Fibroblast of skin of right biceps (primary cell): ENCODE measurements at places on chromosomes 1 and 21.

DNA sequence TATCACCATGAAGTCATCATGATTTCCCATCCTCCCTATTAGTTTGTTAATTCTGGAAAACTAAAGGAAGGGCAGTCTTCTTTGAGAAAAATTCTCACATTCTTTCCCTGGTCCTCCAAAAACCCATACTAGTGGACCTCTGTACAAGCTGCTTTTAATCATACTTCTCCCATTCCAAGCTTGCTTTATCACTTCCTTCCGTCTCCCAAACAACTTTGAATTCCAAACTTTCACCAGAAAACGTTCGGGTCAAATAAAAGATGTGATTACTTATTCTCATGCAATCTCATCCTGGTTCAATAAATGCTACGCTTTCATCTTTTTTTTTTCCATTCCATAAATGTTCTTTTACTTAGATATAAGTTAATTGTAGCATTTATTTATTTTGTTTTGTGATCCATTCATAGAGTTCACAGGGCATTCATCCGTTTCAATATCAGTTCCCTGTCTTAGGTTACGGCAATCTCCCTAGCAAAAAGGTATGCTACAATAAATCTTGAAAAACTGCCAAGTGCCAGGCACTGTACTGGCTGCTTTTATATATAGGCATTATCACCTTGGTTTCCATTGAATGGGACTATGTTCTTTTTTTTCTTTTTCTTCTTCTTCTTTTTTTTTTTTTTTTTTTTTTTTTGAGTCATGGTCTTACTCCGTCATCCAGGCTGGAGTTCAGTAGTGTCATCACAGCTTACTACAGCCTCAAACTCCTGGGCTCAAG is 100.2 kb upstream of the GREM2 start:
- DNase-seq, result peak; percentile 88

DNA sequence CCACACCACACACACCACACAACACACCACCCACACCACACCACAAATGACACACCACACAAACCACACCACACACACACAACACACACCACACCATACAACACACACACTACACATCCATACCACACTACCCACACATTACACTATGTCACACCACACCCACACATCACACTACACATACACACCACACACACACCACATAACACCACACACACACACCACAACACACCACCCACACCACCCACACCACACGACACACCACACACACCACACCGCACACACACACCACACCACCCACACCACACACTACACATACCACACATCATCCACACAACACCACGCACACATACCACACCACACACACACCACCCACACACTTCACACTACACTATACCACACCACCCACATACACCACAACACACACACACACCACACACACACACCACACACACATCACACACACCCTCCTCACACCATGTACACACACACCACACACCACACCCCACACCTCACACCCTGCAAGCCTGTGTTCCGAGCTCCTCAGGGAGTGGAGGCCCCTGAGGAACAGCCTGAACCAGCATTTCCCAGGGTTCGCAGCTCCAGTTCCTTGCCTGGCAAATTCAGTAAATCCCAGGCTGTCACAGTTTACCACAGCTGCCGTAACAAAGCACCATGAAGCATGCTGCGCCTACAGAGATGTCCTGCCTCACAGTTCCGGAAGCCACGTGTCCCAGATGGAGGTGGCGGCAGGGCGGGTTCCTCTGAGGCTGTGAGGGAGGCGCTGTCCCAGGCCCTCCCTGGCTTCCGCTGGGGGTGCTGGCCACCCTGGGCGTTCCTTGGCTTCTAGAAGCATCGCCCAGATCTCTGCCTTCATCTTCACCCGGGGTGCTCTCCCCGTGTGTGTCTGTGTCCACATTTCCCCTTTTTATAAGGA is 69.8 kb upstream of the ATP5PO start:
- no peak for DNase-seq

DNA sequence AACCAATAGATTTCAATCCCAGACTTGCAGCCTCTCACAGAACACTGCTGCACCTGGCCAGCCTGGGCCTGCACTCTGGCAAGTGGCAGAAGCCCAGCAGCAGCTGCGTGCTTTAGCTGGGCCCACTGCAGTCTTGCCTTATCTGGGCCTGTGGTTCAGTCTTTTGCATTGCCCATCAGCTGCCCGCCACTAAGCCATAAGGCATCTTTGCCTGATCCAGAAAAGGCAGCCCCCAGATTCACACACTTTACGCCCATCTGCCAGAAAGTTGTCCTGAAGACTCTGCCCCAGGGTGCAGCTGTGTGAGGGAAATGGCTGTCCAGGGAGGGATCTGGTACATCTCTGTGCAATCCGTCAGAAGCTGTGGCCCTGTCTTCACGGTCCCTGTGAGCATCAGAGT is 217.0 kb downstream of the DNAH14 start:
- no peak for DNase-seq

GRCh38 chr1:79042117-79042516 is 35.6 kb upstream of the ADGRL4 start:
- peak; percentile 83 for DNase-seq

DNA sequence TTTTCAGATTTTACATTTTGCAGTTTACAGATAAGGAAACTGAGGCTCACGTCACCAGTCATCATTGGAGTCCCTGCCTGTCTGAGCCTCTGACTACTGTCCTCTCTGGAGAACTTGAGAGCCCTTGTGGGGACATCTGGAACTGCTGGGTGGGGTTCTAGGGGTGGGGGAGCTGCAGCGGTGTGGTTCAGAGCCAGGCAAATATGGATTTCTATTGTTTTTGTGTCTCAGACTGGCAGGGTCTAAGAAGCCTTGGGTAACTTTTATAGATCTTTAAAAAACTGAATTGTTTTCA is 46.9 kb downstream of the IER5 start:
- DNase-seq, result peak; percentile 74

- peak; percentile 61 for DNase-seq
These were observed 219.5 kb downstream of the HLX start for GRCh38 chr1:221098471-221099405.

DNA sequence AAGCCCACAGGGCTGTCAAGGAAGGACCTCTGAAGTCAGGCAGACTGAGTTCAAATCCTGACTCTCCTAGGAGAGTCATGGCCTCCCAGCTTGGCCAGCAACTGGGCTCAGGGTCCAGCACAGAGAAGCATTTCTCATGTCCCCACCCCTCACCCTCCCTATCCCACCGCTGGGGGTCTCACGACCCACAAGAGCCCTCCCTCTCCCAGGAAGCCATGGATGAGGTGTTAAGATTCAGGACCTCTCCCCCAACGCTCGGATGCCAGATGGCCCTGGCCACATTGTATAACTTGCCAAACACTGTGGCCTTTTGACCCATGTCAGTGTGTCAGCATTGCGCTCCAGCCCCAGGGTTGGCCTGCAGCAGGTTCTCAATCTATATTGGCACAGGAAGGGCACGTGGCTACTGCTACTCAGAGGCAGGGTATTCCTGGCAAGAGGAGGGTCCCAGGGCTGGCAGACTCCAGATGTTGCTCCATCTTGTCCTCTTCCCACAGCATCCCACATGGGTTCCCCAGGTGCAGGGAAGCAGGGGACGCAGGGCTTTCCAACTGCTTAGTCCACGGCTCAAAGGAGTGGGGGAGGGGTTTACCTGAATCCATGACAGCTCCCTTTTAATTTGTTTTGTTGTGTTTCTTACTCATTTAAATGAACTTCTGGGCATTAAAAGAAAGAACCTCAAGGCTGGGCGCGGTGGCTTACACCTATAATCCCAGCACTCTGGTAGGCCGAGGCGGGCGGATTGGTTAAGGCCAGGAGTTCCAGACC is 10.5 kb downstream of the SLC2A1 start:
- no peak for DNase-seq

- DNase-seq, result peak; percentile 92
These were observed 21.8 kb downstream of the MIS18A start for GRCh38 chr21:32256873-32257620.

DNA sequence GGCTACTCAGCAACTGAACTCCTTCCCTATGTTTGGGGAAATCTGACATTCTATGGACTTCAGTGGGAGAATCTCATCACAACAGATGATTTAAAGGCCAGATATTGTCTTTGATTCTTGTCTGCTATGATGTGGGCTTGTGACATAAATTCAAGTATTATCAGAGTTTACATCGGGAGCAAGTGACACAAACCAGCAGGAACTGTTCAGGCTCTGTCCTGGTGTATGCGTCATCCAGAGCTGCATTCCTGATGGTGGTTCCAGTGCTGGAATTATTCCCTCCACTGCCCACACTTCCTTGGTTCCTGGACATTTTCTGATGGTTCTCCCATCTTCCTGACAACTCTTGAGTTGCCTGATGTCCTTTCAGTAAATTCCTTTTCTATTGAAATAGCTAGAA is 10.8 kb upstream of the LSM10 start:
- peak; percentile 56 for DNase-seq

GRCh38 chr1:222390181-222390580 is 157.7 kb downstream of the HHIPL2 start:
- DNase-seq, result peak; percentile 81

DNA sequence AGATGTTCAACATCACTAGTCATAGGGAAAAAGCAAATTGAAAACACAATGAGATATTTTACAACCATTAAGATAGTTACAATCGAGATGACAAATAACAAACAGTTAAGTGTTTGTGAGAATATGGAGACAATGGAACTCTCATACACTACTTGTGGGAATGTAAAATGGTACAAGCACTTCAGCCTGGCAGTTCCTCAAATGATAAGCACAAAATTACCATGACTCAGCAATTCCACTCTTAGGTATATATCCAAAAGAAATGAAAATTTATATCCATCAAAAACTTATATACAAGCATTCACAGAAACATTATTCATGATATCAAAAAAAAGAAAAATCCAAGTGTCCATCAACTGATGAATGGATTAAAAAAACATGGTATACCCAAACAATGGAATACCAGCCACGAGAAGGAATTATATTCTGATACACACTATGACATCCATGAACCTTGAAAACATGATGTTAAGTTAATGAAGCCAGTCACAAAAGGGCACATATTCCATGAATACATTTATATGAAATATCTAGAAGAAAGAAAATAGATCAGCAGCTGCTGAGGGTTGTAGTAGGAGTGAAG is 76.4 kb downstream of the EVI5 start:
- DNase-seq, result no peak

DNA sequence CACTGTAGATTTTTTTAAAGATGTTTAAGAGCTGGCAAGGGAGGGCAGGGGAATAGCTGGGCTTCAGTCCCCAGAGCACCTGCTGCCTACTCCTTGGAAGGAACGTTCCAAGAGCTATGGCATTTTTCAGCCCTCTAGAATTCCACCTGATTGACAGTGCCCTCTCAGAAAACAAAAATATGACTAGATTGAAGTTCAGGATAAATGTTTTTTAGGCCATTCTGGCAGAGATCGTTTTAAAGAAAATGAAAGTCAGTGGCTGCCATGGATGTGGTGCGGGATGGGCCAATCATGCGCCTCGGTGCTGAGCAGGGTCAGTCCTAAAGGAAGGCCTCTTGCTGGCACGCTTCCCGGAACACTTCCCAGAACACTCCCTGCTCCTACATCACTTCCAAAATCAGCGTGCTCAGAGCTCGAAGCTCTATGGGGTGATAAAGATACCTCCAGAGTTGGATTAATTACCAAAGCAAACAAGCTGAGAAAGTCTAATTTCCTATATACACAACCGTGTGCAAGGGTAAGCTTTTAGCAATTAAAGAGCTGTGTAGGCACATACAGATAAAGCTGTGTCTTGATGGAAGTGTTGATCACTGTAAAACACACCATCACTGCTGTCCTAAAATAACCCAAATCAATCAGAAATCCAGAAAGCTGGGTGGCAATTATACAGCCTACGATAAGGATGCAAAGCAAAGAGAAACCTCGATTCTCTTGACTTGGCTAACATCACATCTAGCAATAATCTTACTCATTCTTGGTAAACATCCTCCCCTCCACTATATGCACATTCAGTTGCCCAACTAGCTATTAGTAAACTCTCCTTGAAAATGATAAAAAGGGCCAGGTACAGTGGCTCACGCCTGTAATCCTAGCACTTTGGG is 34.6 kb downstream of the TGFBR3 start:
- peak; percentile 87 for DNase-seq

- no peak for DNase-seq
These were observed 374.0 kb downstream of the NTNG1 start for GRCh38 chr1:107514841-107515240.

GRCh38 chr1:212254853-212255363 is 30.3 kb upstream of the PPP2R5A start:
- no peak for DNase-seq

- no peak for DNase-seq
These were observed 34.9 kb upstream of the LYPLAL1 start for GRCh38 chr1:219138747-219139146.

- no peak for DNase-seq
These were observed 24.8 kb downstream of the PCSK9 start for GRCh38 chr1:55064071-55064581.
